ENCODE measurements at places on chromosomes 2 and 18. TPM values are rescaled to one million over a fixed set of nuclear protein-coding genes. Genes with fewer than 3 reads are reported as not detected.
A peak's percentile ranks its signal among the peaks of the same experiment; 100 is the strongest.

DNA sequence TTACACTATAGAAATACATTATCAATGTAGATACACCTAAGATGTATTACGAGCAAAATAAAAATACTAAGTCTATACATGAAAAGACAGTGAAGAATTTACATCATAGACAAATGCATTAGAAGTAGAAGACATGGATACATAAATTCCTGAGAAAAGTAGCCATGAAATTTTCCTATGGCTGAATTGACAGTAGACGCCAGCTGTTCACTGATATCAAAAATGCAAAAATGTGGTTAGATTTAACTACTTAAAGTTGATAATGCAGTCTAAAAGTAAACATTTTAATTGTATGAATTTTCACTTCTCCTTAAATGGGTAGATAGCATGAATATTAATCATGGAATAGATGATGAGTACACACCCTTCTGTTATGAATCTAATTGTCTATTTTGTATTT is 350.9 kb downstream of the ARHGAP15 start:
- no peak for DNase-seq

- DNase-seq = no peak
These were observed 36.2 kb upstream of the CCBE1 start for GRCh38 chr18:59733421-59733820.

Gene CHRND
- not detected for total RNA-seq

Gene RMDN2
- 6.4 TPM for total RNA-seq

DNA sequence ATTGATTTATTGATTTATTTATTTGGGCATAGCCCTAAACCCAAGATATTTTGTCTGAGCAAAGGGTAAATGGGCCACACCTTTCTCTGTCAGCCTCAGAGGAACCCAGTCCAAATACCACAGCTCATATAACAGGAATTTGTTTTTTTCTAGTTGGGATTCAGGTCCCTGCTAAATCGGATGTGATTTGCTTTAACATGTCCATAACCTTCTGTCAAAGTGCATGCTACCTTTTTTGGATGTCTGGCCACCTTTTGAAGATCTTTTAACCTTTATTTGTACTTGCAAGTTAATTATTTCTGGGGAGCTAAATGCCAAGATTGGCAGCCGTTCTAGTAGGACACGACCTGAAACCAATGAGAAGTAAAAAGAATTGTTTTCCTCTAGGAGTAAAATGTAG is 303.2 kb upstream of the UBE2E3 start:
- DNase-seq = no peak

GRCh38 chr2:10717628-10718027 is 3.8 kb upstream of the ATP6V1C2 start:
- peak; percentile 73 for DNase-seq

Gene NLRC4
- total RNA-seq = 4.0 TPM

GRCh38 chr2:104487366-104487765 is 366.5 kb upstream of the POU3F3 start:
- DNase-seq = no peak

- DNase-seq = no peak
These were observed 1.7 kb downstream of the MSL3B start for GRCh38 chr2:233866479-233866878.

DNA sequence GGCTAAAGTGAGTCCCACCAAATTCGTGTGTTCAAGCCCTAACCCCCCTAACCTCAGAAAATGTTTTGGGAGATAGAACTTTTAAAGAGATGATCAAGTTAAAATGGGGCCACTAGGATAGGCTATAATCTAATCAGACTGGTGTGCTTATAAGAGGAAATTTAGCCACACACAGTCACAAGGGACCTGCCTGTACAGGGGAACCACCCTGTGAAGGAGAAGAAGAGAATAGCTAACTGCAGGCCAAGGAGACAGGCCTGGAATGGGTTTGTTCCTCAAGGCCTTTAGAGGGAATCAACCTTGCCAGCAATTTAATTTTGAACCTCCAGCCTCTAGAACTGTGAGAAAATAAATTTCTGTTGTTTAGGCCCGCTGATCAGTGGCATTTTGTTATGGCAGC is 36.0 kb upstream of the TANK start:
- DNase-seq = no peak

Gene DYSF
- total RNA-seq = 42.1 TPM

Gene KIAA2012
- not detected for total RNA-seq

DNA sequence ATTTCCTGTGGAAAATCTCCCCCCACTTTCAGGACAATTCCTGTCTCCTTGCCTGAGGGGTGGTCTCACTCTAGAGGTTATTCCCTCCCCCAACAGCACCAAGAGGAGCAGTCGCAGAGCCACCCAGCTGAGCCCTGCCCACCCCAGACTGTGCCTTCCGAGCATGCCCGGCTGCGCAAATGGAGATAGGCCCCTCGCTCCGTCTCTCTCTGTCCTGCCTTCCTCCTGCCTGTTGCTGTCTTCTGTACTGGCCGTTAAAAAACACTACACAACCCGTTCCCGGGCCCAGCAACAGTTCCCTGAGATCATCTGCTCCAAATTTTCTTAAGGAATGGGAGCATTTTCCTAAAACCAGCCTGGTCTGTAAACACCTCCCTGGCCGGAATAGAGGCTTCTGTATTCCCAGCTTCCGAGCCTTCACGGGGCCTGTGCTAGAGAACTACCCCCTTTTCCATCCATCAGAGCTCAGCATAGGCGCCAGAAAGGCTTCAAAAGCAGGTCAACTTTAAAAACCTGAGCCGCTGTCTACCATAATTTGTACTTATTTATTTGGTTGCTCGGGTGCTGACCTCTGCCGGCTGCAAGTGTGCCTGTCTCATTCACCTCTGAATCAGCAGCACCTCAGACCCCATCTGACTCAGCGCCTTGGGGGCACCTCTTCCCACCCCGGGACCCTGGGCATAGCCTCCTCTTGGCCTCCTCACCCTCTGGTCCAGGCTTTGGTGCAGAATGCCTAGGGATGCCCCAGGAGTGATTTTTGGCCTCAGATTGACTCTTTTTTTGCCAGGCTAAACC is 159.4 kb downstream of the PXDN start:
- DNase-seq = peak; percentile 40

Gene ANO7
- 0.95 TPM for total RNA-seq

Gene CCDC68
- 2.5 TPM for total RNA-seq

Gene FAM117B
- 3.6 TPM for total RNA-seq
